CD4-positive, alpha-beta T cell treated with Interleukin-21 for 1 hour (primary cell): ENCODE measurements at places on chromosomes 2 and 18.
A peak's percentile ranks its signal among the peaks of the same experiment; 100 is the strongest.

DNA sequence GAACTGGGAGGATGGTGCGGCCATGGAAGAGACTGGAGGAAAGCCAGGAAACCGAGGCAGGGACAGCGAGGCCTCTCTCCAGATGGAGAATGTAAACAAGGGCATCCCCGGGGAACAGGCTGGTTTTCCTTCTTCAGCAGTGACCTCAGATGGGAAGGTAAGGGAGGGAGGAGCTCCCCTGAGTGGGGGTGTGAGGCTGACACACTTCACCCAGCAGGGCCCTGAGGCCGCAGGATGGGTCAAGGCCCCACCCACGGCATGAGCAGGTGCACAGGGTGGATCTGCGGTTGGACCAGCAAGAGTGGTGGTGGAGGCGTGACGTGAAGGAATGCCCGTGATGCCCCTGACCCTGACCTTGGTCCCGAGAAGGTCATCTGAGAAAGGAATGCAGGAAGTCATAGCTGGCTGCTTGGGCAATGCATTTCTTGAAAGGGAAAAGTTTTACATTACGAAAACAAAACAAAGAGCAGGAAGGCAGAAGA lies 48.1 kb downstream of the ADCY3 start:
- no peak for DNase-seq

GRCh38 chr2:134167015-134167414 lies 86.9 kb upstream of the MGAT5 start:
- no peak for DNase-seq

DNA sequence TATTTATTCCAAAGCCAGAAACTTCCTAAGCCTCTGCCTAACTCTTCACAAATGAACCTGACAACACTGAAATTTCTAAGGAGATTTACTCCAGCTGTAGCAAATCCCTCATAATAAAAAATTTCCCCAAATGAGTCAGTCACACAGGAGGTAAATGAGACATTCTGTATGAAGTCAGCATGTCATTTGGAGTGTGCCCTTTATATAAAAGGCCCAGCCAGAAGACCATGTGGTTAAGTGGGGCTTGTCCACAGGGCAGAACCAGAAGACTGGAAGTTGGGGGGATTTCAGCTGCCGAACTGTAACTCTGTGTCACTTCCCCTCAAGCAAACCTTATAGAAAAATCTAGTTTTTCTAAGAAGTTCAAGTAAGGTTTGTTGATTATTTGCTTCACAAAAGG lies 30.2 kb downstream of the NRP2 start:
- DNase-seq: no peak

GRCh38 chr2:29165362-29166241 lies 50.4 kb downstream of the CLIP4 start:
- no peak for DNase-seq

DNA sequence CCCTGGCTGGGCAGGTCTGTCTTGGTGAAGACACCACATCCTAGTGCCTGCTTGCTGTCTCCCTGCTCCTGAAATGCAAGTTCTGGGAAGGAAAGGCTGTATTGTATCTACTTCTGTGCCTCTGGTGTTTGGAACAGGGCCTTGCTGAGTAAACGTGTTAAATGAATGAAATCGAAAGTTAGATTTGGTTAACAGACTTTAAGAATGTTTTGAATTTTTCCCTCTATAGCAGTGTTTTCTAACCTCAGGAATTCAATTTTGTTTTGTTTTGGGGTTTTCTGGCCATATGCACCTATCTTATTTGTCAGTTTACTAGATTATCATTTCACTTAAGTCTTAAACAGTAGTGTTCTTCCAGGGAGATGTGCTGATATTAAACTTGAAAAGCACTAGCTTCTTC lies 20.7 kb downstream of the FARP2 start:
- no peak for DNase-seq

- peak; percentile 40 for DNase-seq
These were observed 80.6 kb upstream of the DOCK10 start for GRCh38 chr2:225122583-225123486.

GRCh38 chr2:214775971-214776370 lies 33.5 kb downstream of the BARD1 start:
- DNase-seq: no peak
